RPMI7951 (cell line): ENCODE measurements at places on chromosomes 4 and X. TPM values are rescaled to one million over a fixed set of nuclear protein-coding genes. Genes with fewer than 3 reads are reported as not detected.
A peak's percentile ranks its signal among the peaks of the same experiment; 100 is the strongest.

Gene FAM9C
- total RNA-seq, result under 0.01 TPM in 1 of 2 replicates, not detected in the other

DNA sequence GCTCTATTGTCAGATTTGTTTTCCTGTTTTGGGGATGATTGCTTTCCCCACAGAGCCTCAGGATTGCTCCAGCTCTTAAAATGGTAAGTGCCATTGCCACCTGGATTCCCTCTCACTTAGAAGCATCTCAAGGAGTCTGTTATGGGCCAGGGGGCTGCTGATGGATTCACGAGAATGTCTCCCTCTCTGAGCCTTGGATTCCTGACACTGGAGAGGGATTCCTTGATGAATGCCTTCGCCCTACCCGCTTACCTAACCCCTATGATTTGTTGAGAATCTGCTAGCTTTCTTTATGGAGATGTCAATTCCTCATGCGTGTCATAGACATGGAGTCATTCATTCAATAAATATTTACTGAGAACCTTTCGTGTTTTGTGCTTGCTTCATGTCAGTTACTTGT is 36.9 kb upstream of the TENM3 start:
- no peak for DNase-seq

- no peak for DNase-seq
Measured at GRCh38 chr4:99159699-99160098, 15.6 kb upstream of the ADH4 start.

GRCh38 chr4:144645631-144646522 is at the start of gene HHIP:
Gene HHIP, plus strand, starts transcription at chr4:144646156. Its CDS starts 520 bp downstream, at chr4:144646676.
- peak; percentile 19 for DNase-seq

DNA sequence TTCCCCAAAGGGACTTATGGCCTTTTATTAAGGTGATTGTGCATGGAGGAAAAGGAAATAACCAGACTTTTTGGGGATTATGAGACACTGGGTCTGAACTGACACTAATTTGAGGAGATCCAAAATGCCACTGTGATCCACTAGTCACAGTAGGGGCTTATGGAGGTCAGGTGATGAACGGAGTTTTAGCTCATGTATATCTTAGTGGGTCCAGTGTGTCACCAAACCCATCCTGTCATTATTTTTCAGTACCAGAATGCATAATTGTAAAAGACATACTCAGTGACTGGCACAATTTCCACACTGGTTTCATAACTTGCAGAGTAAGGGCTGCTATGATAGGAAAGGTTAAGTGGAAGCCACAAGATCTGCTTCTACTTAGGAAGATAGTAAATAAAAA is 131.3 kb downstream of the RTL3 start:
- no peak for DNase-seq
